PC-3 (cell line): ENCODE measurements at places on chromosomes 16 and 17. TPM values are rescaled to one million over a fixed set of nuclear protein-coding genes. Genes with fewer than 3 reads are reported as not detected.
A peak's percentile ranks its signal among the peaks of the same experiment; 100 is the strongest.

DNA sequence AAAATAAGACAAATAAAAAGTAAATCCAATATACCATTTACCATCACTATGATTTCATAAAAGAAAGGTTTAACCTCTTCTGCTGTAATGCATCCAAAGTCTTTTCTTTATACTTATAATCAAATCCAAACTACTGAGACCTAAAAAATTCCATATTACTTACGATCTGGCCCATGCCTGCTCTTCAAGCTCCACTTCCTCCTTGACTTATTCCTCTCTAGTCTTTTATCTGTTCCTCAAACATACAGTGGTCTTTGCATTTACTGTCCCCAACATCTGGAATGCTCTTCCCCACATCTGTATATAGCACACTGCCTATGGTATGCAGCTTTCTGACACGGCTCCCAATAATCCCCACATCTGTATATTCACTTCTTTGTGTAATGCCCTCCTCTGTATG lies 33.8 kb downstream of the PCTP start:
- no peak for DNase-seq

GRCh38 chr16:25914357-25914962 lies 222.7 kb downstream of the HS3ST4 start:
- no peak for DNase-seq

DNA sequence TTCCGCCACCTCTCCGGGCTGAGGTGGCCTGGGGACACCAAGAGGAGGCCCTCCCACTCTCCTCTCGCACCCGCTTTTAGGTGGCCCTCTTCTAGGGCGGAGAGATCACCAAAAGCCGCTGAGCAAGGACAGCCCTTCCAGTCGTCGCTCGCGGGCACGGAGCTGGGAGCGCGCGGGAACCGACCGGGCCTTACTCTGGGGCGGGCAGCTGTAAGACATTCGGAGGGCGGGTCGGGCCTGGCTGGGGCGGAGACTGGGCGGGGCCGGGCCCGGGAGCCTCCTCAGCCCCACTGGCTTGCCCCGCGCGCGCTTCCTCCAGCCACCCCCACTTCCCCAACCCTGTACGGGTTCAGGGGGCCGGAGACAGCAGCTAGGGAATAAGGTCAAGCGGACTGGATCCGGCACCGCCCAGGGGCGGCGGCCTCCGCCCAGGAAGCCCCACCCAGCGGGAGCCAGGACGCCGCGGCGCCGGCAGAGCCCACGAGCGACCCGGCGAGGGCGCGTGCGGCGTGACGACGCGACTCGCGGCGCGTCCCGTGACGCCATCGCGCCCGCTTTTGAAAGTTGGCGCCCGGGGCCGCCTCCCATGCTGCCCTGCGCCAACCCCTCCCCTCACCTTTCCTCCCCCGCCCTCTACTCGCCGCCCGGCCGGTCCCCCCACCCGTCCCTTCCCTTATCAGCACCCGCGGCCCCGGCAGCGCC lies 351 bp upstream of the CTCF start:
- DNase-seq = peak; percentile 93

The KCNG4 gene
- total RNA-seq = 0.04 TPM in 1 of 2 replicates, not detected in the other

The TBC1D3H gene
- not detected in 2 replicates for total RNA-seq

GRCh38 chr16:75387951-75388350 lies 45.4 kb downstream of the CFDP1 start:
- DNase-seq = no peak

GRCh38 chr17:57584050-57584551 lies 161.0 kb downstream of the CCDC182 start:
- DNase-seq = no peak

The PRCD gene
- total RNA-seq = 0.86 and 2.5 TPM in 2 replicates

The AATK gene
- 1.1 and 1.7 TPM in 2 replicates for total RNA-seq

The HAS3 gene
- 92.5 and 153 TPM in 2 replicates for total RNA-seq

- no peak for DNase-seq
These were observed 9.2 kb downstream of the PER1 start for GRCh38 chr17:8142887-8143580.

DNA sequence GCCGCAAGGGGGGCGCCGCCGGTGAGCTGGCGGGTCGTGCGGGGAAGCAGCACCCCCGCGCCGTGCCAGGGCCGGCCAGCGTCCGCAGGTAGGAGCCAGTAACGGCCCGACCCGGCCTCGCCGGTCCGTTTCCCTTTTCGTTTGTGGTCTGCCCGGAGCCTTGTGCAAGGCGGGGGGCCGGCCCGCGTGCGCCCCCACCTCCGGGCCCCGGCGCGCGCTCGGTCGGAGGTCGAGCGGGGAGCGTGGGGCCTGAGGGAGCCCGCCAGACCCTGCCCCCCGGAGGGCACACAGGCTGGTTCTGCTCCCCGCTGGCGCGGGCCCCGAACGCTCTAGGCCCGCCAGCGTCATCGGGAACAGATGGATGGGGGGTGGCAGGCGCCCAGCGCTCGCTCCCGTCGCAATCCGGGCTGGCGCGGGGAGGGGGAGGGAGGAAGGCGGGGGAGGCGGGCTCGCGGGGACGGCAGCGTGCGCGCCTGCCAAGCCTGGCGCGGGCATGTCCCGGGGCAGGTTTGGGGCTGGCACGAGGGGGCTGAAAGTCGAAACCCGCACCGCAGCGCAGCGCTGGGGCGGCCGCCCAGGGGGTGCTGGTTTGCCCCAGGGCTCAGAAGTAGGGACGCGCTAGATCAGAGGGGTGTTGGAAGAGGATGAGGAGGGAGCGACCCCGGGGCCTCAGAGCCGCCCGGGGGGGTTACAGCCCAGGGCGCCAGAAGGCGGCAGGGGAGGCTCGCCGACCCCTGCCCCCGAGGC lies 1.5 kb upstream of the GSE1 start:
- peak; percentile 74 for DNase-seq

- peak; percentile 81 for DNase-seq
These were observed 45.3 kb downstream of the REXO5 start for GRCh38 chr16:20851601-20852000.

DNA sequence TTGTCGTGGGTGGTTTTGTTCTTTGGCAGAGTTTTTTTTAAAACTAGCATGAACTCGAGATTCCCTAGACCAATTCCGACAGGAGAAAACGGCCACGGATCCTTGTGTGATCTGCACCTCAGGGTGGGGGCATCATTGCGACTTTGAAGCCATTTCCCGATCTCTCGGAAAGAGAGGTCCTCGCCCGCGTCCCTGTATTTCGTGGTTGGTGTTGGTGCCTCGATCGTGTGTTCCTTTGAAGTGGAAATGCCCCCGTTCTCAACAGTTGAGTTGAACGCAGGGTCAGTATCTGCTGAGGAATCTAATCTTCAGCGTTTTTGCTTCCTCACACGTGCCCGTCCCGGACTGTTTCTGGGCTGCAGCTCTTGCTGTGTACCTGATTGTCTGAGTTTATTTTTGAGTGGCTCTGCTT lies 1.1 kb downstream of the CRAMP1 start:
- DNase-seq = peak; percentile 6

DNA sequence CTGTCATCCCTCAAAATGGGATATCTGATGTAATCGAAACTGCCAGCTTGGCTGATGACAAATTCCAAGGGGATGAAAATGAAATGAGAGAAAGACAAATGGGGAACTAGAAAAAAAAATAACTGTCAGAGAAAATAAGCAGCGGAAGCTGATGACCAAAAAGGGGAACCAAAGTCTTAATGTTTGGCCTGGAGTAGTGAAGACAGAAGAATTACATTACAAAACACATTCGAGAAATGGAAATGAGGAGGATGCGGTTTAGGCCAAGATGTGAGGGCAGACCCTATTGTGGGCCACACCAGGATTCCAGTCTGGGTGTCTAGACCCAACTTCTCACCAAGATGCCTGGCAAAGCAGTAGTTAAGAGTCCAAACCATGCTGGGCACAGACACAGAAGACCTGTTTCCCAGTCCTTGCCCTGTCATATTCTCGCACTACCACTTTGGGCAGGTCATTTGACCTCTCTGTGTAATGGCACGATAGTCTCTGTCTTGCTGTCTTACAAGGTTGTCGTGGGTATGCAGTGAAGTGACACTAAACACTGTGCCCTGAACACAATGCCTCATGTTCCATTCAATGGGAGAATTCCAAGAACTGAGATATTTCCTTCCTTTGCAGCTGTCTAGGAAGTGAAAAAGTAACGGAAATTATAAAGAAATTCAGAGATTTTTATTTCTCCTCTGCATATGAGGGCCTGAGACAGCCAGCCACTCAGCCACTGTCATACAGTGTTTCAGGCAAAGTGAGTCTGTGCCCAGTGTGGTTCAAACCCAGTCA lies 12.3 kb upstream of the CCL2 start:
- DNase-seq = no peak

GRCh38 chr17:64281962-64282752 lies 19.1 kb upstream of the TEX2 start:
- peak; percentile 85 for DNase-seq

DNA sequence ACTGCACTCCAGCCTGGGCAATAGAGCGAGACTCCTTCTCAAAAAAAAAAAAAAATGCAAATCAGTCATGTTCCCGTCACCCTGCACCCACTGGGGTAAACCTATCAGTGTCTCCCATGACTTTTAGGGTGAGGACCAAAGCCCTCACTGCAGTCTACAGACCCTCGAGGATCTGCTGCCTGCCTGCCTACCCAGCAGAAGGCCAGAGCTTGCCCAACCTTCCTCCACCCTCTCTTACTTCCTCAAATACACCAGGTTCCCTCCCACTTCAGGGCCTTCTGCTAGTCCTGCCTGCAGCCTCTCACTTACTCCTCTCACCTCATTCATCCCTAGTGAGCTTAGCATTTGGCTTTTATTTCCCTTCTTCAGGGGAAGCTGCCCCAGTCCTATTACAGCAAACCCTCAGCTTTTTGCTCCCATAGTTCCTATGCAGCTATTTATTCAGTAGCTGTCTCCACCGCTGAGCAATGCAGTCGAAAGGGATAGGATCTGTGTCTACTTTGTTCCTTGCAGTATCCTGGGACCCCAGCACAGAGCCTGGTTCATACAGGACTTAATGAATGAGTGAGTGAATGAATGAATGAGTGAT lies 17.8 kb upstream of the TOB1 start:
- no peak for DNase-seq

DNA sequence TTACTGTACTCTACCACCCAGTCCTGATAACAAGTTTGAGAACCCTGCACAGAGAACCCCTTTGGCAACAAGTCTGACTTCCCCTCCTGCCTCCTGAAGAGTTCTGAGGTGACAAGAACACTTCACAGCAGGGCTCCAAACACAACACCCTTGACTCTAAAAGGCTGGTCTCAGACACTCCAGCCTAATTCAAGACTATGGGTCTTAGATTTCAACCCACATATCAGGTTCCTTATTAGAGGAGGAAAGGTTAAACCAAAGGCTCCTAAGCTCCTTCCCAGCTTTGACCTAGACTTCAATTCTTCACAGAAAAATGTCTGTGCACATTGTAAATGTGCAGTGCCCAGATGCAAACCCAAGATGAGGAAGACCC lies 23.0 kb downstream of the RANBP10 start:
- no peak for DNase-seq

GRCh38 chr17:49881054-49881402 lies 33.2 kb upstream of the TAC4 start:
- DNase-seq = no peak

GRCh38 chr16:57264950-57265371 lies 19.5 kb downstream of the PLLP start:
- DNase-seq = no peak

- DNase-seq = no peak
These were observed 232.1 kb downstream of the FTO start for GRCh38 chr16:53936052-53936451.

GRCh38 chr17:78242024-78242742 lies 10.8 kb downstream of the TMEM235 start:
- peak; percentile 40 for DNase-seq

- no peak for DNase-seq
These were observed 74.0 kb downstream of the N4BP1 start for GRCh38 chr16:48535831-48536613.

The CFAP97D1 gene
- total RNA-seq = 0.12 and 0.29 TPM in 2 replicates
